Activated CD4-positive, alpha-beta T cell treated with anti-CD3 and anti-CD28 coated beads, Interleukin-2, Interleukin-4, amounts not matched to agents 100 ng/mL and 50 ng/mL, durations not matched to agents 16 hours and 8 hours (primary cell): ENCODE measurements at places on chromosomes 13 and 19.

DNA sequence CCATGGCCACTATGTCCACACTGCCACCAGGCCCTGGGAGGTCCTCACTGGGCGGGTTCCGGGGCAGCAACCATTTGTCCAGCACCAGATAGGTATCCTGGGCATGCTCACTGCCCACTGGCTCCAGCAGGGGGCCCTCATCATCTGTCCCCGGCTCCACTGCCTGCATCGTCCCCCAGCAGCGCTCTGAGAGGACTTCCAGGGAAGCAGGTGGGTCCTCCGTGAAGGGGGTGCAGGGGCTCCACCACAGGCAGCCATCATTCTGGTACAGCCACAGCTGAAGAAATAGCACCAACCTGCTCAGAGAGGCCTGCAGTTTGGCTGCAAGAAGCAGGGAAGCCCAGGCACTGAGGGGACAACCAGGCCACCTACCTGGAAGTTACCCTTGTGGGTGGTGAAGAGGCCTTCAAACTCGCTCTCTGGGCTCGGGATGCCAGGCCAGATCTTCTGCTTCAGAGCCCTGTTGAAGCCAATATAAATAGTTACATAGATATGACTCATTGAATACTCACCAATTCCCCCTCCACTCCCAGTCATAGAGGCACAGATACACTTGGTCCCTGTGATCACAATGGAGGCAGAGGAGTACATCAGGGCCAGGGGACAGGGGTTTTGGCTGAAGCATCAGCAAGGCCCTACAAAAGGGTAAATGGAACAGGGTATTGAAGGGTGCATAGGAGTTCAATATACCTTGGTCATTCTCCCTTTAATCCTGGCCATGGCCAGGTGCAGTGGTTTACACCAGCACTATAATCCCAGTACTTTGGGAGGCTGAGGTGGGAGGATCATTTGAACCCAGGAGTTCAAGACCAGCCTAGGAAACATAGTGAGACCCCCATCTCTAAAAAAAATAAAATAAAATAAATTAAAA lies 4.1 kb downstream of the SWSAP1 start:
- no peak for DNase-seq

GRCh38 chr19:56660381-56661107 lies 11.0 kb downstream of the ZNF835 start:
- no peak for DNase-seq

- DNase-seq = no peak
Measured at GRCh38 chr19:28885965-28886364, 327.0 kb downstream of the UQCRFS1 start.

DNA sequence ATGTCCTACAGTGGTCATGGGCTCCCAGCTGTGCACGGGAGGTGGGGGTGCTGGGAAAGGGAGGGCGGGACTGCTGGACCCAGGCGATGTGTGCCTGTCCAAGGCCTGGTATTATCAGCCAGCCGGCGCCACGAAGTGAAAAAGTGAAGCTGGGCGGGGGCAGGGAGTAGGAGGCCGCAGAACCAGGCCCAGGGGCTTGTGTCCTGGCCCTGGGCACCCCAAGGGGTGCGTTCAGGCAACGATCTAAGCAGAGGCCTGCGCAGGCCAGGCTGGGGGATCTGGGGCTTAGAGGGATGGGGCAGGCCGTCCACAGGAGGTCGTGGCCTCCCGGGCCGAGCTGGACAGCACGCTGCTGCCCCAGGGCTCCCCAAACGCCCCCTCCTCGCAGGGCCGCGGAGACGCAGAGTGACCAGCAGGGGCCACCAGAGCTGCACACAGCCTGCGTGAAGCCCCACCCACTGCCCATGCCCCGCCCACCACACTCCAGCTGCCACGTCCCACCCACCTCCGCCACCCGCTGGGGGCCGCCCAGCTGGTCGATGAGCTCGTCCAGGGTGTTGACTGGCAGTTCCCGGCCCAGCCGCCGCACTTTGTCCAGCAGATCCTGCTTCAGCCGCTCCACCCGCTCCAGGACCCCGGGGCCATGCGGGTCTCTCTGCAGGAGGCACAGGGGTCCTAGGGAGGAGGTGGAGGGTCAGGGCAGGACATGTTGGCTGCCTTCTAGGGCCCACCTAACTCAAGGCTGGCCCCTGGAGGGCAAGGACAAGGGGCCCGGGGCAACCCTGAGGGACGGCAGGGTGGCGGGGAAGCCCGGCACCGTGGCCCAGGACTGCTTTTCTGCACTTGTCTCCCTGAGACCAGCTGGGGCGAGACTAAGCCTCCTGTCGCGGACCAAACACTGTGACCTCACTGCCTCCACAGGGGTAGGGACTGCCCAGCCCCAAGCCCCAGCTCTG lies 9.5 kb downstream of the GPX4 start:
- peak; percentile 83 for DNase-seq

DNA sequence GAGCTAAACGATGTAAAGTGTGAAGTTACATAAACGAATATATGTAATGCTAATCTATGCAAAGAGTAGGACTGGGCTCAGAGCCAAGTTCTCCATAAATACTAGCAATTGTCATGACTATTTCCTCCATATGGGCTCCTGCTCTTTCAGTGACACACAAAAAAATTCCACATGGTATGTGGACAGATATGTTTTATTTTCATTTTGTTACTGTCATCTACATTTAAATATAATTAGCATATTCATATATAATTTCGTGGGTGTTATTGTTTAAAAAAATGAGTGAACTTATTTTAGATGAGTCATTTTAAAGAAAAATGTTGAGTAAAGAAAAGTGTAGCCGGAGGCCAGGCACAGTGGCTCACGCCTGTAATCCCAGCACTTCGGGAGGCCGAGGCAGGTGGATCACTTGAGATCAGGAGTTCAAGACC lies 5.0 kb upstream of the IGSF23 start:
- DNase-seq = no peak

DNA sequence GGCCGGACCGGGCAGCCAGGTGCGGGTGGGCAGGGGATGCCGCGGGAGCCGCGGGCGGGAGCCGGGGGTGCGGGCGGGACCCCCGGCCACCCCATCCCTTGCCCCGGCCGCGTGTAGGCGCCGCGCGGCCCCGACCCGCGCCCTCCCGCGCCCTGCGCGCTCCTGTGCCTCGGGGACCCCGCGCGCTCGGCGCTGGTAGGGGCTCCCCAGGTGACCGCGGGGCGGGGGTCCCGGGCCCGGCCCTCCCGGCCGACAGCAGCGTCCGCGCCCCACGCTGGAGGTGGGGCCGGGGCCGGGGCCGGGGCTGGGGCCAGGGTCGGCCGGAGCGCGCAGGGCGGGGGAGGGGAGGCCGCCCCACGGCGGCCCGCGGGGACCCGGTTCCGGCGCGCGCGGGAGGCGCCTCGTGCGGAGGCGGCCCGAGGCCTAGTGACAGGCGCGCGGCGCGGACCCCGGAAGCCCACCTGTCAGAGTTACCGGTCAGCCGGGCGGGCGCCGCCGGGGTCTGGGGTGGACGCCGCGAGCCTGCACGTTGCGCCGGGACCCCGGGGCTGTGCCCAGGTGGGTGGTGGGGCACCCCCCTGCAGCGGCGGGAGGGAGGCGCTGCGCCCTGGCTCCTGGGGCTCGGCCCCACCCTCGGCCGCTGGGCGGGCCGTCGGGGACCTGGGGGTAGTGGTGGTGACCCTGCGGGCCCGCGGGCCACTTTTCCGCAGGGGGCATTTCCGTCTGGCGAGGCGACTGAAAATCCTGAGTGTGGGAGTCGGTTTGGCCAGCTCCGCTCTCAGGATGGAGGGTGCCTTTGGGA lies 518 bp downstream of the TFDP1 start:
- DNase-seq = peak; percentile 22

- peak; percentile 99 for DNase-seq
Measured at GRCh38 chr19:11374433-11375142, at the start of gene SWSAP1. Gene SWSAP1, plus strand, starts transcription at chr19:11374666. Its CDS starts 15 bp downstream, at chr19:11374681.

DNA sequence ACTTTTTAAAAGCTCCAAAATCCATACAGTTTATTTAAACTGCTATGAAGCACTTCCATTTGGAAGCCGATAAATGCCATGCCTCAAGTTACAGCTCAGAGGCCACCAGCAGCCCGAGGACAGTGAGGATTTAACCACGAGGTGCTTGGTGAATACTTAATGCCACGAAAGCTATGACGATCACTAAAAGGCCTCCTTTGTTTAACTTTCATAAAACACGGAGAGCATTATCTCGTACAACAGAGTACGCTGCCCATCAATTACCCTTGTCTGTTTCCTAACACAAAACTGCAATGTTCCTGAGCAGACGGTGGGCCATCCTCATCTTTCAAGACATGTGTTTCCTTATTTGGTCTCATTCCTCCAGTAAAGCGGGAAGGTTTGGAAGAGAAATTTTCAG lies 58.4 kb downstream of the PEPD start:
- no peak for DNase-seq

- no peak for DNase-seq
Measured at GRCh38 chr13:27008733-27009132, 162.9 kb downstream of the USP12 start.

GRCh38 chr19:41998246-41999020 lies 4.4 kb upstream of the ATP1A3 start:
- peak; percentile 34 for DNase-seq

DNA sequence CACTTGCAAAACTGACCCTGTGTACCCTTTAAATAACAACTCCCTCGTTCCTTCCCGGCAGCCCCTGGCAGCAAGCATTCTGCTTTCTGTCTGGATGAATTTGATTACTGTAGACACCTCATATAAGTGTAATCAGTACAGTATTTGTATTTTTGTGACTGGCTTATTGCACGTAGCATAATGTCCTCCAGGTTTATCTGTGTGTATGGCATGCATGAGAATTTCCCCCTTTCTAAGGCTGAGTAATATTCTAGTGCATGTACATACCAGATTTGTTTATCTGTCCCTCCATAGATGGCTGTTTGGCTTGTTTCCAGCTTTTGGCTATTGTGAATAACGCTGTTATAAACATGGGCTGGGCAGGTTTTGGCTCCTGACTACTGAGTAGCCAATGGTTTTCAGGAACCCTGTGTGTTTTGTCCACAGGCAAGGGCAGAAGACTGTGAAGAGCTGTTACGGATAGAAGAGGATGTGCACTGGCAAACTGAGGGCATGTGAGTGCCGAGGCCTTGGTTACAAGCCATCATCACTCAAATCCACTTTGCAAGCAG lies 98.0 kb downstream of the ESD start:
- no peak for DNase-seq

DNA sequence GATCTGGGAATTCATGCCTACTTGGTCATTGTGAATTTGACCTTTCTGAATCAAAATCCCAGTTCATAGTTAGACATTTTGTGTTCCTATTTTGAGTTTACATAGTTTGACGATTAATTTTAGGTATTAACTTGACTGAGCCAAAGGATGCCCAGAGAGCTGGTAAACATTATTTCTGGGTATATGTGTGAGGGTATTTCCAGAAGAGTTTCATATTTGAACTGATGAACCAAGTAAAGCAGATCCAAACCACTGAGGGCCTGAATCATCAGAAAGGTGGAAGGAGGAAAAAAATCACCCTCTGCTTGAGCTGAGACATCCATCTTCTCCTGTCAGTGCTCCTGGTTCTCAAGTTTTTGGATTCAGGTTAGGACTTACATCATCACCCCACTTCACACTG lies 116.6 kb downstream of the CYSLTR2 start:
- peak; percentile 20 for DNase-seq

DNA sequence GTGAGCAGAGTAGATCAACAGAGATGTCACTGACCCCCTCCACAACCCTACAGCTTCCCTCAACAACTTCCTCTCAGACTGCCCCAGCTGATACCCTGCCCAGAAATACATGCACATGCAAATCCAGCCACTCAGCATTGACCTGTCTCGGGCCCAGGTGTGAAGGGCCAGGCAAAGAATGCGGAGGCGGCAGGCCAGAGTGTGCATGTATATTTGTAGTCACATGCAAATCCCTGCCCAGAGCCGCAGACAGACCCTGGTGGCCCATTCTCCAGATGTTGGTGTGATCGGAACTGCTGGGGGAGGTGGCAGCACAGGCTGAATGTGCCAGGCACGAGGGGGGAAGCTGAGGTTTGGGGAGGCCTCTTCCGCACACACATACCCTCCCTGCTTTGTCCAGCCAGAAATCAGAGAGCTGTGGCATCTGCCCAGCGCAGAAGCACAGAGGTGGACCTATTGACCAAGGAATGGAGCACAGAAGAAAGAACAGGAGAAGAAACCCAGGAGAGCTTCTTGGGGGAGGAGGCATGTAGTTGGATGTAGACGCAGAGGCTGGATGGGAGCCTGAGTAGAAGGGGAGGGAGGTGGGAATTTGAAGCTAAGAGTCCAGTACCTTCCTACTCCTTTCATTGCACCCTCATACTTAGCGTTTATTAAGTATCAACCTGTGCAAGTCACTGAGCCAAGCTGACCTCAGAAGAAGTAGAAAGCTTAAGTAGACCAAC lies 14.4 kb downstream of the MEF2B start:
- DNase-seq = no peak

DNA sequence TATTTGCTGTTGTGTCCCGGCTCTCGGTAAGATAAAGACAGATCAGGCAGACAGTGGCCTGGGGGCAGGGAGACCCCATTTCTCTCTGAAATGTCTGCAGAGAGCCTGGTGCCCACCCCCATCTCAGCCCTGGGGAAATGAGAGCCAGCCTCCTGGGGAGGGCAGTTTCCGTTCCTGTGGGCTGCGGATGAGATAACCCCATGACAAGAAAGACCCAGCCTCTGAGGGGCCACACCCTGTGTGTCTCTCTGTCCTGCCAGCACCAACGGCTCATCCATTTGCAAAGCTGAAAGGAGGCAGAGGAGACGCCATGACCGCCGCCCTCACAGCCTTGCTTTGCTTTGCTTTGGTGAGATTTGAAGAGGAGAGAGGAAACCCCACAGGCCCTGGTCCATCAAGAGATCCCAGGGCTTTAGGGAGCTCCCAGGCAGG lies 28.1 kb upstream of the KIR3DL3 start:
- no peak for DNase-seq

DNA sequence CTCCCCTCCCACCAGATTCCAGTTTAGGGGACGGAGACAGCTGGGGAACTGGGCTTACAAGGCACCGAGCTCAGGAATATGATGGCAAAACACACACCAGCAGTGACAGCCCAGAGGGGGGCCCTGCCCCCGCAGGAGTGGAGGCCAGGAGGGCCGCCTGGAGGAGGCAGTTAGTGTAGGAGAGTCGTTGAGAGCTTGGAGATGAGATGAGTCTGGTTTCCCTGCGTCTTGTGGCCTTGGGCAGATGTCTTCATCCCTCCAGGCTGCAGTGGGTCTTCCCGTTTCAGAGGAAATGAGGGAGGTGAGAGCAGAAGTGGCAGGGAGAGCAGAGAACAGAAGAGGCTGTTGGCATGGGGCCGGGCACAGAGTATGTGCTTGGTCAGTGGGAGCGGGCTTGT lies 4.9 kb downstream of the CELF5 start:
- no peak for DNase-seq

DNA sequence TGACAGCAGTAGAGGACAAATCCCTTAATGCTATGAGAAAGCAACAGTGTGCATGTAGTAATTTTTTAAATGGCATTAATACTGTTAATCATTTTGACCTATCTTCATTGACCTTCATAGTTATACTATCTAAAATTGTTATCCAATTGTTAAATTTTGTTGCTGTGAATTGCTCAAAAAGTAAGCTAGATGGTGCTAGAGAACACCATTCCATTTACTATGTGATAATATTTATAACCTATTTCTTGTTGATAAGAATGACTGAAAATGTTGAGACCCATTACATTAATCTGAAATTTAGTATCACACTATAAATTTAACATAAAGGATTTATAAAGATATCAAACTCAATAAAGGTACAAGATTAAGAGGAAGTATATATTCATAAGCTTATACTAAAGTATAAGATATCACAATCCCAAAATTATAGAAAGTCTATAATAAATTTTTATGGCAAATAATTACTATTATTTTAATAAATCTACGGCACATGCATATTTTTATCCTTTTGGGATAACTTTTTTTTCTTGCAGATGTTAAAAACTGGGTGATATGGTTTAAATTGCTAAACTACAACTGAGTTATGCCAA lies 1573.3 kb downstream of the PCDH9 start:
- no peak for DNase-seq
